ENCODE measurements at places on chromosomes 16 and 17.

DNA sequence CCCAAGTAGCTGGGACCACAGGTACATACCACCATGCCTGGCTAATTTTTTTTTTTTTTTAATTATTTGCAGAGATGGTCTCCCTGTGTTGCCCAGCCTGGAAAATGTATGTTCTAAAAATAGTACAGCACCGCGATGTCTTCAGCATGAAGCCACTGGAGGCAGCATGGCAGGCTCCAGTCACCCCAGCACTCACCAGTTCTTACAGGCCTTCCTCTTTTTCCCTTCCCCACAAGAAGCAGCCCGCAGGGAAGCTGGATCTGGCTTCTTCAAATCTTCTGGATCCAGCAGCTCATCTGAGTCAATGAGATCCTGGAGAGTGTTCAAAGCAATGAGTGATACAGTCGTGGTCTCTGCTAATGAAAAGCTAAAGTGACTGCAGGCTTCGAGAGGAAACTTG, 16.2 kb downstream of the CIAPIN1 start:
- H3K27me3 ChIP-seq: no peaks in the 10 kb centered on the region
- no peaks in the 10 kb centered on the region for H3K4me1 ChIP-seq

- H3K4me3 ChIP-seq: peak within 1 kb of the TSS; percentile 92
- no peaks in the 10 kb centered on the region for H3K36me3 ChIP-seq
- H3K27ac ChIP-seq: peak within 1 kb of the TSS; percentile 26
- no peaks in the 10 kb centered on the region for H3K27me3 ChIP-seq
- DNase-seq: peak; percentile 62
These were observed at the start of gene PTGES3L for GRCh38 chr17:42979511-42980273. PTGES3L (minus strand) TSS chr17:42980080; CDS start chr17:42980053, 27 bp downstream.

DNA sequence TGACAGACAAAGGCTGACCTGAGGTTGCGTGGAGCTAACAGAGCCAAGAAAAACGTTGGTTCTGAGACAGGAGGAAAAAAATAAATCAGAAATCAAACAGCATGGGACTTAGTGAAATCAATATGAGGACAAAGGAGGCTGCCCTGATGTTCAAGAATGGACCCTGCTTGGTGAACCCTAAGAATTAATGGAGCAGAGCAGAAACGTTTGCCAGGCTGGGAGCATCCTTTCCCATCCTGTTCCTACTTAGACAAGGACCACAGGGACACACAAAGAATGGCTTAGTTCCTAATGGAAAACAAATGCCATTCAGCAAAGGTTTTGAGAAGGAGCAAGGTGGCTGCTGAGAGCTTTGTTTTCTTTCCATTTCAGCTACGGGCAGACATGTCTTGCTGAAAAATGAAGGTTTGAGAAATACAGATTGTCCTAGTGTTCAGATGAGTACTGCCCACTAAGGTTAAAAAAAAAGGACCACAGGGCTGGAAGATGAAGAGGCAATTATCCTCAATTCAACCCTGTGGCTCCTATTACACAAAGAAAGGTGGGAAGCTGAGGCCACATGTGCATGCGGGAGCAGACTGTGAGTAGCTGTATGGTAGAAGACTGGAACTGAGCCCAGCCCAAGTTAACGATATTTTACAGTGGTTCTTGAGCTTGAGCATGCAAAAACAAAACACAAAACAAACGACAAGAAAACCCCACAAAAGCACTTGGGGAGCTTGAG, 230.1 kb downstream of the SLC39A11 start:
- H3K27me3 ChIP-seq: no peaks in the 10 kb centered on the region
- no peak overlapping the region for H3K4me3 ChIP-seq
- H3K4me1 ChIP-seq: no peaks in the 10 kb centered on the region
- no peak for DNase-seq
- no peak overlapping the region for H3K27ac ChIP-seq

GRCh38 chr17:67059372-67059771, 15.0 kb downstream of the CACNG1 start:
- H3K4me1 ChIP-seq: no peaks in the 10 kb centered on the region
- no peaks in the 10 kb centered on the region for H3K36me3 ChIP-seq
- DNase-seq: no peak
- H3K4me3 ChIP-seq: no peak overlapping the region
- H3K27me3 ChIP-seq: no peaks in the 10 kb centered on the region

DNA sequence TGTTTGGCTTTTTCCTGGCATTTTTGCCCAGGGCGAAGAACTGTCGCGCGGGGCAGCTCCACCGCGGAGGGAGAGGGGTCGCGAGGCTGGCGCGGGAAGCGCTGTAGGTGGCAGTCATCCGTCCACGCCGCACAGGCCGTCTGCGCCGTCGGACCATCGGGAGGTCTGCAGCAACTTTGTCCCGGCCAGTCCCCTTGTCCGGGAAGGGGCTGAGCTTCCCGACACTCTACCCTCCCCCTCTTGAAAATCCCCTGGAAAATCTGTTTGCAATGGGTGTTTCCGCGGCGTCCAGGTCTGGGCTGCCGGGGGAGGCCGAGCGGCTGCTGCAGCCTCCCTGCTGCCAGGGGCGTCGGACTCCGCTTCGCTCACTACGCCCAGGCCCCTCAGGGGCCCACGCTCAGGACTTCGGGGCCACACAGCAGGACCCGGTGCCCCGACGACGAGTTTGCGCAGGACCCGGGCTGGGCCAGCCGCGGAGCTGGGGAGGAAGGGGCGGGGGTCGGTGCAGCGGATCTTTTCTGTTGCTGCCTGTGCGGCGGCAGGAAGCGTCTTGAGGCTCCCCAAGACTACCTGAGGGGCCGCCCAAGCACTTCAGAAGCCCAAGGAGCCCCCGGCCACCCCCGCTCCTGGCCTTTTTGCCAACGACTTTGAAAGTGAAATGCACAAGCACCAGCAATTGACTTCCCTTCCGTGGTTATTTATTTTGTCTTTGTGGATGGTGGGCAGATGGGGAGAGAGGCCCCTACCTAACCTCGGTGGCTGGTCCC, 2.3 kb upstream of the CBX4 start:
- peaks cover 12% of the 10 kb centered on the region for H3K4me1 ChIP-seq
- H3K36me3 ChIP-seq: no peaks in the 10 kb centered on the region
- no peak overlapping the region for H3K27ac ChIP-seq
- peaks cover 29% of the 10 kb centered on the region for H3K27me3 ChIP-seq
- no peak for DNase-seq
- H3K4me3 ChIP-seq: no peak overlapping the region

GRCh38 chr17:41153856-41154255, 4.2 kb upstream of the KRTAP4-5 start:
- H3K4me1 ChIP-seq: no peaks in the 10 kb centered on the region
- H3K27me3 ChIP-seq: no peaks in the 10 kb centered on the region
- no peak overlapping the region for H3K4me3 ChIP-seq
- no peak for DNase-seq
- H3K27ac ChIP-seq: no peak overlapping the region

DNA sequence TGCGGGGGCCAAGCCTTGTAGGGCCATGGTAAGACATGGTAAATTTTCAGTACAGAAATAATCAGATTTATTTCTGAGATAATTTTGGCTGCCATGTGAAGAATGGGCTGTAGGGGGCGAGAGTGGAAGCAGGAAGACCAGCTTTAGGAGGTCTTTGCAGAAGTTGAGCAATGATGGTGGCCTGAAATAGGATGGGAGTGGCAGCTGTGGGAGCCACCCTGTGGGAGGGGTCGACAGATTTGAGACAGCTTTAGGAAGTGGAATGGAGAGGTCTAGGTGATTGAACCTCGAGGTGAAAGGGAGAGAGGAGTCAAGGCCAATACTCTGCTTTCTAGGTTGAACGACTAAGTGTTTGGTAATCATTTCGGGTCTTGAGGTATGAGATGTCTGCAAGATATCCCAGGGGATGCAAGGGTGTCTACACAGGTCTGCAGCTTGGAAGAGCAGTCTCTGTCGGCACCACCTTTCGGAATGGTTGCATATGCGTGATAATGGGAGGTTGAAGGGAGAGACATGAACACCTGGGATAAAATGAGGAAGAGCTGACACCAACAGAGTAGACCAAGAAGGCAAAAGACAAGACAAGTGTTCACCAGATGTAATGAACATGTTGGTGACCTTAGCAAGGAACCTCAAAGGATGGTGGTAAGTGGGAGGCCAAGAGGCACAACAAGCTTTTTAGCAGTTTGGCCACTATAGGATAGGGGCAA, 4.2 kb upstream of the ATXN7L3 start:
- peaks cover 30% of the 10 kb centered on the region for H3K4me1 ChIP-seq
- no peaks in the 10 kb centered on the region for H3K27me3 ChIP-seq
- no peak overlapping the region for H3K4me3 ChIP-seq
- DNase-seq: peak; percentile 74
